Activated naive CD8-positive, alpha-beta T cell treated with anti-CD3 and anti-CD28 coated beads, Interleukin-2, amount 10 ng/mL, durations not matched to agents 7 days and 5 days (primary cell): ENCODE measurements at places on chromosomes 6 and 20. TPM values are rescaled to one million over a fixed set of nuclear protein-coding genes. Genes with fewer than 3 reads are reported as not detected.

GRCh38 chr6:35977308-35977707, 47.1 kb downstream of the SLC26A8 start:
- H3K27ac ChIP-seq: no peak overlapping the region
- DNase-seq: no peak
- no peak overlapping the region for H3K4me3 ChIP-seq
- H3K27me3 ChIP-seq: peaks cover 11% of the 10 kb centered on the region
- no peaks in the 10 kb centered on the region for H3K36me3 ChIP-seq

SYCP2 gene
- 13.4 TPM for total RNA-seq

DNA sequence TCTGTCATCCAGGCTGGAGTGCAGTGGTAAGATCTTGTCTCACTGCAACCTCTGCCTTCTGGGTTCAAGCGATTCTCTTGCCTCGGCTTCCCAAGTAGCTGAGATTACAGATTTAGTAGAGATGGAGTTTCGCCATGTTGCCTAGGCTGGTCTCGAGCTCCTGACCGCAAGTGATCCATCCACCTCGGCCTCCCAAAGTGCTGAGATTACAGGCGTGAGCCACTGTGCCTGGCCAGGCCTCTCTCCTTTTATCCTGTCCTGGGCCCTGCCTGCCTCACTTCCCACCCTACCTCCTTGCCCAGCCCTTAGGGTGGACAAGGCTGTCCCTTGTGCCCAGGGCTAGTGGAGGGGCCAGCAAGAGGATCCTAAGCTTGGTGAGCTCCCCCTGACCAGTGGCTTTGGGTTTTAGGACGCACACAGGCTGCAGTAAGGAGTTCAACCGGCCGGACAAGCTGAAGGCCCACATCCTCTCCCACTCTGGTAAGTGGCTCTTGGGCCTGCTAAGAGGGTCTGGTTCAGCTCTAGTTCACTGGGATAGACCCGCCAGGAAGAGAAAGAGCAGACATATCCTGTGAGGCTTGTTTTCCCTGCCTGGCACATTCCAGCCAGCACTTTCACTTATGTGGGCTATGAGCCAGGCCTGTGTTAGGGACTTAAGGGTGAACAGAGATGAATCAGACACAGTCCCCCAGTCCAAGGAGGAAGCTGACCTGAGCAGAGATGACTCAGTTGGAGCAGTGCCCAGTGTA, 21.9 kb upstream of the CHMP4B start:
- H3K36me3 ChIP-seq: no peaks in the 10 kb centered on the region
- DNase-seq: no peak

YIPF3 gene
- 63.2 TPM for total RNA-seq

GRCh38 chr6:81451787-81452186, 300.7 kb downstream of the TENT5A start:
- DNase-seq: no peak
- H3K27me3 ChIP-seq: no peaks in the 10 kb centered on the region

CDH22 gene
- not detected for total RNA-seq

GRCh38 chr6:23454080-23454976, 671.7 kb upstream of the NRSN1 start:
- H3K4me1 ChIP-seq: no peaks in the 10 kb centered on the region
- no peak for DNase-seq
- no peaks in the 10 kb centered on the region for H3K36me3 ChIP-seq
- no peaks in the 10 kb centered on the region for H3K27me3 ChIP-seq

GRCh38 chr20:53827292-53828087, 233.9 kb upstream of the ZNF217 start:
- H3K36me3 ChIP-seq: peaks cover 11% of the 10 kb centered on the region
- no peak for DNase-seq
